ENCODE measurements at places on chromosomes 3 and 15.

GRCh38 chr3:124410471-124410870 lies 319.8 kb upstream of the UMPS start:
- no peak for DNase-seq

DNA sequence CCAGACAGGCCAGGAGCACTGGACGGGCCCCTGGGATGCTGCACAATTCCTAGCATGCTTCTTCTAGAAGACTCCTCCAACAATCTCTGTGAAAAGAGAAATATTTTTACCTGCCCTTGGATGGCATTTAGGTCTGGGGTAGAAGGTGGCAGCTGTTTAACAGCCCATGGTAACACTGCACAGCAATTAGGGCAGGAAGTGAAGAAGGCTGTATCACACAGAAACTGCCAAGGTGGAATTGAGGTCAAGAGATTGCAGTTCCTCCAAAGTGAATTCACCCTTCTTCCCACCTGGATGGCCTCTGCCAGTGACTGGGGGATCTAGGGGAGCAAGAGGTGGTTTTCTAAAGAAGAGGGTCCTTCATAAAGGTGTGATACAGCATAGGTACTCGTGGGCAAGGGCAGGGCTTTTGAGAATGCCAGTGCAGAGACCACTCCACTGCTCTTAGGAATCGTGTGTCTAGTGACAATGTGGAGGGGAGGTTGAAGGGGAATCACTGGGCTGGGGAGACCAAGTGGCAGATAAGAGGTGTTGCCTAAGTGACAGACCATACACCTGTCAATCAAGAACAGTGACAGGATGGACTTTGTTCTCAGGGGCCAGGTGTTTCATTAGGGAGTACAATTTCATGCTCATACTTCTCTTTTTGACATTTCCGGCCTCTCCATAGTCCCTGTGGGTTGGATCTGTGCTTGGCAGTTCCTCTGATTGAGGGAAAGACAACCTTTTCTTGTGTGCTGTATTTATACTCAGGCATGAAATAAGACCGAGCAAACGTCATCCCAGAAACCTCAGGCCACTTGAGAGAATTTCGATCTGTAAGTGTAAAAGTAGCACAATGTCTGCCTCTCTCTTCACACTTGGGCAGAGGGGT lies 83.5 kb upstream of the BCL6 start:
- DNase-seq = no peak

- DNase-seq = no peak
These were observed 102.5 kb downstream of the MESD start for GRCh38 chr15:80887148-80887547.

GRCh38 chr3:59526999-59527398 lies 477.2 kb upstream of the CFAP20DC start:
- no peak for DNase-seq

DNA sequence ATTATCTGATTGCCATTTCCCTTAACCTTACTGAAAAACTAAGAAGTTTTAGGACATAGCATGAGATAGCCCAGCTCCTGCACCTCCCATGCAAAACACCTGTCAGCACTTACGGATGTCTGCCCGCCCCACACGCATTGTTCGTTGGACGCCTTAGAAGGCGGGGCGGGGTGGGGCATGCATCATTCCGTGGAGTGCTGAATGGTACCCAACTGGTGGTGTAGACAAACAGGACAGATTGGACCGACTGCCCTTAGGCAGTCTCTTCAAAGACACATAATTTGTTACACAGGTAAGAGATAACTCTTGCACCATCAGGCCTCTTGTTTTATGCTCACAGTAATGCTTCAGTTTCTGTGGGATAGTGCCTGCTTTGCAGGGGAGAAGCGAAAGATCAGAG lies 93.8 kb downstream of the SMAD6 start:
- DNase-seq = no peak

DNA sequence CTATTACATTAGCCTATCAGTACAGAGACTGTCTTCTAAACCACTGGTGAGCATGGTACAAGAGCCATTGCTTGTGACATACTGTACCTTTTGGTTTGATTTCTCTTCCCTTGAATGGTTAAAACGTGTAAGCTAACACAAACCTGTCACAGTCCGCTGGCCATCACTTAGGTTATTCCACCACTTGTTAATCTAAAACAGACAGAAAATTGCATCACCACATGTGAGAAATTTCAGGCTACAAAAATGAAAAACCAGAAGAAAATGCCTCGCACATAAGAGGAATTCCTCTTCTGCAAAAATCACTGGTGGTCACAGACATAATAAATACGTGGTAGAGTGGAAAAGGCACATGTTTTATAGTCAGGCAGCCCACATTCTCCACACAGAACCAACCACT lies 22.1 kb downstream of the PARL start:
- no peak for DNase-seq

GRCh38 chr15:93703092-93703739 lies 528.1 kb upstream of the MCTP2 start:
- no peak for DNase-seq

DNA sequence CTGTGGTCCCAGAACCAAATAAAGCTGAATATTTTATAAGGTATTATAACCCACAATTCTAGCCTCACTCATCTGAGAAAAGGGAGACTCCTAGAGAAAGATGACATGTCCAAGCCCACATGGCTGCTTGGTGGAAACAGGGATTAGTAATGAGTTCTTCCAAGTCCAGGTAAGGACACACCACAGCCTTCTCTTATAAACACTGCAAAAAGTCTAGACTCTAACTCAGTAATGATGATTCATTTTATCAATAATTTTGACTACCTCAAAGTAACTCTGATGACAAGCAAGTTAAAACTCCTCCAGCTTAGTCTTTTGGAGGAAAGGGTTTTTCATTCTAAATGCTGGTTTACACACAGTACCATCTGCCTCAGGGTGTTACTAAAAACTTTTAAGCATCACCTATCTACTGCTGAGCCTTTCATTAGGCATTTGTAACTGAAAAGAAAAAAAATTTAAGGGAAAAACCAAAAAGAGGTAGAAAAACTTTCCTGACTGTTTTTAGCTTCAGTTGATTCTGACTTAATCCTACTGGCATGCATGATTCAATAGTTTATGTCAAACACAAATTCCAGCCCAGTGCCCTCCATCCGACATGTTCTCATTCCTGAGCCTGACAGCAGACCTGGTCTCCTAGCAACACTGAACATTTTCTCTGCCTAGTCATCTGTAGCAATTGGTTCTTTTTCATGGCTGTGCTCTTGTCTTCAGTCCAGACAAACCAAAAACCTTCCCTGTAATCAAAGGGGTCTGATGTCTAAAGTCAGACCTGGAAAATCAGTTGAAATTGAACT lies 43.9 kb downstream of the P3H2 start:
- peak; percentile 67 for DNase-seq

DNA sequence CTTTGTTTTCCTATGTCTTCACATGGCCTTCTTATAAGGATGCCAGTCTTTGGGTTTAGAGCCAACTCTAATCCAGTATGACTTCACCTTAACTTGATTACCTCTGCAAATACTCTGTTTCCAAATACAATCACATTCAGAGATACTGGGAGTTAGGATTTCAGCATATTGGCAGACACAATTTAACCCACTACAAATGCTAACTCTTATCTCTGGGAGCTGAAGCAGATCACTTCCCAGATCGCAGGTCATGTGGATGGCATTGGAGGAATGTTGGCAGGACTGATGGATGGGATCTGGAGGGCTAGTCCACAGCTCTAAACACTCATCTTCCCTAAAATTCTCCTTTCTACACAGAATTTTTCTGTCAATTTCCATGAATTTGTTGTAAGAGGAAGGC lies 46.2 kb upstream of the ADGRG7 start:
- DNase-seq = no peak

DNA sequence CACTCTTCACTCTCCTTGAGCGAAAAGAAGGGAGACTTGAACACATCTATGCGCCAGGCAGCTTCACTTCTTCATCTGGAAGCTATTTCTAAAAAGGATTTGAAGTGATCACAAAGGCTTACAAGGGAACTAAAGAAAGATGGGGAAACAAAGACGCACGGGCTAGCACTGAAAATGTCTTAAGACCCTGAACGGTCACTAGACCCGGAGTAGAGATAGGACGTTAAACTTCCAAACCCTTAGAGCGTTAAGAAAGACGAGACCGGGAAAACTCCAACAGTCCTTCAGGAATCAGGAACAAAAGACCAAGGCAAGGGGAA lies 47.5 kb upstream of the EPHB3 start:
- DNase-seq = no peak

- no peak for DNase-seq
These were observed 49.2 kb upstream of the CTSH start for GRCh38 chr15:78993931-78994530.

- no peak for DNase-seq
These were observed 29.4 kb upstream of the AP4E1 start for GRCh38 chr15:50879016-50879617.

- no peak for DNase-seq
These were observed 3.4 kb downstream of the PPM1M start for GRCh38 chr3:52248816-52249547.

GRCh38 chr3:86814321-86814720 lies 176.6 kb downstream of the VGLL3 start:
- no peak for DNase-seq
